ENCODE measurements at places on chromosomes 5 and 9. TPM values are rescaled to one million over a fixed set of nuclear protein-coding genes. Genes with fewer than 3 reads are reported as not detected.

Gene RFX3
- total RNA-seq, result 3.1 TPM

Gene MAMDC2
- 4.2 TPM for total RNA-seq

Gene DOK3
- 1.7 TPM for total RNA-seq

Gene GFPT2
- total RNA-seq, result 50.5 TPM

Gene PCDHA13
- not detected for total RNA-seq

Gene MARCOL
- not detected for total RNA-seq

Gene CCDC127
- total RNA-seq, result 6.2 TPM

Gene KLHL9
- 37.1 TPM for total RNA-seq

Gene CCDC192
- not detected for total RNA-seq

Gene PDE6A
- 0.41 TPM for total RNA-seq

Gene ADGRD2
- total RNA-seq, result not detected

Gene TUSC1
- total RNA-seq, result 31.2 TPM

Gene PCDHB12
- 2.5 TPM for total RNA-seq

Gene TIMD4
- not detected for total RNA-seq

Gene ANKRD34B
- not detected for total RNA-seq

Gene CCNO
- 4.9 TPM for total RNA-seq

Gene EGFL7
- total RNA-seq, result 110 TPM

Gene SNCB
- total RNA-seq, result 0.10 TPM

Gene DCAF10
- 11.1 TPM for total RNA-seq

Gene PCDHGB2
- total RNA-seq, result 0.34 TPM
